ENCODE measurements at places on chromosomes 6 and 20. TPM values are rescaled to one million over a fixed set of nuclear protein-coding genes. Genes with fewer than 3 reads are reported as not detected.

GRCh38 chr6:34455831-34456230 is 10.0 kb upstream of the PACSIN1 start:
- no peak for DNase-seq

The NEURL2 gene
- total RNA-seq: 2.7 TPM

- DNase-seq: no peak
Observed at GRCh38 chr20:31566319-31566657, 38.8 kb upstream of the ID1 start.

DNA sequence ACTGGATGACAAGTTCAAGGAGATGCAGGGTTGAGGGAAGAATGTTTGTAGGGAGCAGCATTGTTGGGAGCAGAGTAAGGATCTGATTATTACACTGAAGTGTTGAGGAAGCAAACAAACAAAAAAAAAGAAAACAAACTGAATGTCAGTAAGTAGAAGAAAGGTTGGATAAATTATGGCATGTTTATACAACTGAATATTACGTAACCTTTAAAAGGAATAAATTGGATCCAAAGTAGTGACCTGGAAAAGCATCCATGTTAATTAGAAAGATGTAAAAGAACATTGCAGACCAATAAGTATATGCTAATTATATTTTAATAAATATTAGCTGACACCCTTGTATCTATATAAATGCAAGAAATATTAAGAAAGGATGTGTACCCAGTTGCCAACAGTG is 12.8 kb upstream of the TSPYL1 start:
- DNase-seq: no peak

- no peak for DNase-seq
Observed at GRCh38 chr6:35402856-35403191, 49.3 kb upstream of the FANCE start.

DNA sequence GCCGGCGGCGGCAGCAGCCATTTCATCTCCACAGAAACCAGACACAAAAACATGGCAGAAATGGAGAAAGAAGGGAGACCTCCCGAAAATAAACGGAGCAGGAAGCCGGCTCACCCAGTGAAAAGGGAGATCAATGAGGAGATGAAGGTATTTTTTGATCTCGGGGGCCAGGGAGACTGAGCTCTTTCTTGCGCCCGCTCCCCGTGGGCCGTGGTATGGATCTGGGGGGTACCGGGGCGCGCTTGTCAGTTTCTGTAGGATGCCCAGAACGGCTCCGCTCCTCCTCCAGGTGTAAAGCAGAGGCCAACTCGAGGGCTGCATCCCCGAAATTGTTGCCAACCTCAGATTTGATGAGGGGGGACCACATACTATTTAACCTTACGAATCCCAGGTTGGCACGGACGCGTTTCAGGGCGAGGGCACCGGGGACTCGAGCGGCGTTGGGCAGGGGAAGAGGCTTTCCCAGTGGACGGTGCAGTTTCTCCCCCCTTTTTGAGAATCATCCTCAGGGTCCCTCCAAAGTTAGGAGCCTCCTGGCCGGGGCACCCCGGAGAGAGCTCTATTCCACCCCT is 735 bp downstream of the SOBP start:
- DNase-seq: no peak

DNA sequence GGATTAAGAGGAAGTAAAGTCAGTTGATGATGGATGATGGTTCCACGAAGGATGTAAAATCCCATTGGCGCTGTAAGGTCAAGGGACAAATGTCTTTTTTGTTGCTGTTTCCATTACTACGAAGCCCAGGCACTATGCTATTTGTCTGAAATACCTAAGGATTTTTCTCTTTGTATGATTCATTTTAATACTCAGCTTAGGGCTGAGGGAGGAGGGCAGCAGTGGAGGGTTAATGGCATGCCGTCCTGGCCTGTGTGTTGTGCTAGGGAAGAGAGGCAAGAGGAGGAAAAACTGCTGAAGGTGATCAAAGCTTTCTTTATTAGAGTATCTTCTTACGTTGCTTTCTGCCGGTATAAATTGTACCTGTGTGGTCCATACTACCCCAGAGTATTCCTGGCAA is 6.5 kb upstream of the SMOC2 start:
- no peak for DNase-seq

GRCh38 chr6:11207199-11207968 is 25.1 kb downstream of the NEDD9 start:
- DNase-seq: peak; percentile 82

- DNase-seq: no peak
Observed at GRCh38 chr20:54995553-54995952, 520.2 kb downstream of the DOK5 start.

DNA sequence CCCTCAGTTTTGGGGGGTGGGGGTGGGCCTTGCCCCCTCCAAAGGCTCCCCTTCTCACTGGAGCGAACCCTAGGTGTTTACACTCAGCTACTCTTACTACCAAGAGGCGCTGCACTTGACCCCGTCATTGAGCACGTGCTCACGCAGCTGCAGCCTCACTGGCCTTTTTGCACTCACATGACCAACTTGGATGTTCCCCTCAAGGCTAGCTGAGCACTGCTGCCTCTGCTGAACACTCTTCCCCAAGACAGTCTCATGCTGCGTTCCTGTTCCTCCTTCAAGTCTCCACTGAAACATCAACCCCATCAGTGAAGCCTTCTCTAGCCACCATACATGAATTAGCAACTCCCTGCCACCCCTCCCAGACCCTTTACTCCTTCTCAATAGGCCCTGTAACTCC is 4.0 kb downstream of the SOD2 start:
- no peak for DNase-seq

The HDGFL1 gene
- not detected for total RNA-seq

The AVP gene
- total RNA-seq: not detected

- DNase-seq: no peak
Observed at GRCh38 chr6:20830576-20830975, 296.3 kb downstream of the CDKAL1 start.

The CPNE1 gene
- 122 TPM for total RNA-seq

GRCh38 chr20:62159839-62160238 is 16.3 kb downstream of the SS18L1 start:
- DNase-seq: no peak

GRCh38 chr6:88870717-88871330 is 92.6 kb downstream of the RNGTT start:
- DNase-seq: no peak

The CST9 gene
- not detected for total RNA-seq

The FAM217B gene
- total RNA-seq: 3.8 TPM

The ARMH2 gene
- not detected for total RNA-seq

- DNase-seq: no peak
Observed at GRCh38 chr6:135334169-135334568, 153.1 kb downstream of the MYB start.

DNA sequence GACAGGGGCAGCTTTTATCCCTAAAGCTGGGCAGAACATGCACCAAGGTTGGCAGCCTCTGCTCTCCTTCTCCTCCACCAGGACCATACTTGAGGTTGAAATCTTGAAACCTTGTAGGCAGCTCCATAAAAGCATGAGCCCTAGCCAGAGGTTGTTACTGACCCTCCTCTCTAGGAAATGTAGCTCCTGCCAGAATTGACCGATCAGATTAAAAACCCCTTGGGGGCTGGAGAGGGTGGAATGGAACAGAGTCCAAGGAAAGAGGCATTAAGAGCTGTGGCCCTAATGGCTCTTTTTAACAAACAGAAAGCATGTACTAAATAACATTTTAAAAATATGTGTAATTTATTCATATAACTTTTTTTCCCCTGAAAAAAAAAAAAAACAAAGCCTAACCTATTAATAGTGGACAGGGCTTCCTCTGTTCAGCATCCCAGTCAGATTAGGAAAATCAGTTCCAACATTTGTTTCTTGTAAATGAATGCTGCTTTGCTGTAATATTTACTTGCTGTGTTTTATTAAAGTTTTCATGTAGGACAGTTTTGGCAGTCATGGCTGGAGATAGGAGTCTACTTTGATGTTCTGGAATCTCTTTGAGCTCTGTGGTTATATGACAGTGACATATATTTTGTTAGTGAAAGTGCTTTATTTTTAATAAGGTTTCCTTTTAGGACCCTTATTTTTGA is 41.3 kb downstream of the MTHFD1L start:
- no peak for DNase-seq

GRCh38 chr20:49534255-49534712 is 33.7 kb downstream of the PTGIS start:
- peak; percentile 67 for DNase-seq

DNA sequence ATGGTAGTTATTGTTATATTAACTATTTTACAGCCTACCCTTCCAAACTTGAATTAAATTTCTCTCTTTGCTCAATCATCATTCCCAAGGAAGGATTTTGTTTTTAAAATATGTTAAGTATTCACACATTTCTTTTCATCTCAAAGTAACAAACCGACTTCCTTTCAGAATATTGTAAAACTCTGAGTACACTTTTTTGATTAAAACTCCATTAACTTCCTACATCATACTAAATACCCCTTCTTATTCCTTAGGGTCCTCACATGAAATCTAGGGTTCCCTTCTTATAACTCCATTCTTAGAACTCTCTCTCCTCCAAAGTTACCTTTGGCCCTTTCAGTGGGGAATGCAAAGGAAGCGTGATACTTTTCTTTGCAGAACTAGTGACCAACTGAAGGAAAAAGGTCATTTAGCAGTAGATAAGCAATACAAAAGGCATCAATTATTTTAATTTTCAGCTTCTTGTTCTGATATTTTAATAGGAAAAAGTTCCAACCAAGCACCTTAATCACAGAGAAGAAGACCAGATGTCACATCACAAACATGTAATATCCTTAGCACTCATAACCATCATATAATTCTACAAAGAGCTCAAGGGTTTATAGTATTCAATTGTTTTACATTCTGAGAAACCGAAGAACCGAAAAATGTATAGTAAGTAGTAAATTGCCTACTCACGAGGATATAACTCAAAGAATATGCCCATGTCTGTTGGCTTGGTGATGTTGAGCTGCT is 494 bp downstream of the RHAG start:
- DNase-seq: no peak

The SHLD1 gene
- total RNA-seq: 2.6 TPM

- no peak for DNase-seq
Observed at GRCh38 chr6:42029881-42030280, 20.4 kb upstream of the TAF8 start.

GRCh38 chr20:52010541-52010940 is 181.0 kb downstream of the ZFP64 start:
- DNase-seq: no peak

The SIRPG gene
- total RNA-seq: not detected

The NMBR gene
- total RNA-seq: not detected

DNA sequence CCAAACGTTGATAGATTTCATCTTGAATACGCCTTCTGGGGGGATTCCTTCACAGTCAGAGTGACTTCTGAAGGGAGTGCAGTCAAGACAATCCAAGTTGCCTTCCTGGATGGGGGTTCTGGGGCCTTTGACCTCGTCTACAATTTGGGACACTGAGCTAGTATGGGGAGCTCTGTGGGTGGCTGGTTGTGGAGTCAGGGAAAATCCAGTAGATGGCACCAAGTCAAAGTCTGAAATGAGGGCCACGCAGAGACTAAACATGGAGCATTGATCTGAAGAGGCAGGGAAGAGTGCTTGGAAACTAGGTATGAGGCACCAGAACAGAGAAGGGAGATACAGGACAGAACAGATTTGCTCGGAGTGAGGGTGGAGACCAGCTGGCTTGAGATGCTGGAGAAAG is 43.6 kb upstream of the CCN6 start:
- DNase-seq: no peak

DNA sequence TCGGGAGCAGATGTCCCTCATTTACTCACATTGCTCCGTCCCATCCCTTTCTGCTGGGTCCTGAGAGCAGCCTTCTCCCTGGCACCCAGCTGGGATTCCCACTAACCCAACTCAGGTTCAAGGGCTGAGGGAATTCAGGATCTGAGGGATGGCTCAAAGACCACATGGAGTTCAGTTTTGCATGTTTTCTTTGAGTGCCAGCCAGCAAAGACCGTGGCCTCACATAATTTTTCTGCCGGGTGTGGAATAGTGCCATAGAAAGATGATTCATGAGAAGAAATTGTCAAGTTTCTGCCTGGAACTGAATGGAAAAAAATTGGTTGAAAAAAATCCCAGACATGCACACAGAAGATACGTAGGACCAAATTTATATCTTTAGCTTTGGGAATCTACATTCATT is 168.6 kb downstream of the CD83 start:
- peak; percentile 2 for DNase-seq

DNA sequence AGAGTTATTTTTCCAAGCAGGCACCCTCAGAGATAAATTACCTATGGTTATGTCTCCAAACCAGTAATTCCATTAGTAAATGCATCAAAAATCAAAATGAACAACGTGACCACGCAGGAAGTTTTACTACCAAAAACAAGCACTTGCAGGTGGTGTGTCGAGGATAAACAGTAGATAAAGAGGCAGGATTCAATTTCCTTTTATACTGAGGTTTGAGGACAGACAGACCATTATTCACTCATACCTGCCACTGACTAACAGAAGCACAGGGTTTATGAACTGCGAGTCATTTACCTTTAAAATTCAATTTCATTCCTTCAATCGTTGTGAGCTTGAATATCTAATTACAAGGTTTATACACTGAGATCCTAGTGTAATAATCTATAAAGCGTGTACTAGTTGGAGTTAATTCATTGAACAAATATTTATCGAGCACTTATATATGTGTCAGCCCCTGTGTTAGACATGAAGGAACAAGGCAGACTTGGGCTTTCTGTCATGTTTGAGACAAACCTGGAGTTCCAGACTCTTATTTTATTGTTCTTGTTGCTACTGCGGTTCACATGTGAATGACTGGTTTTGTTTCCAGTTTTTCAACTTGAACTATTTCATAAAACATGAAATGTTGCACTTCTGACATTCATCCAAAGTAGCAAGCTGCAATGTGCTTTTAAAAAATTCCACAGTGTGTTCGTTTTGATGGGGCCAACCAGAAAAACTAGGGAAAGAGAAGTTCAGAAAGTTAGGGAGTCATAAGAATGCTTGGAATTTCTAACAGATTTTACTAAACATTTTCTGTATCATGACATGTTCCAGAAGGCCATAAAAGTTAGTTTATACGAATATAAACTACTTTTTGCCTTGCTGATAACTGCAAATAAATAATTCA is 205.6 kb downstream of the UST start:
- peak; percentile 62 for DNase-seq
